ENCODE measurements at places on chromosomes 12 and 14.
A peak's percentile ranks its signal among the peaks of the same experiment; 100 is the strongest.

- DNase-seq: no peak
These were observed 10.2 kb upstream of the CPNE8 start for GRCh38 chr12:38915429-38916182.

- no peak for DNase-seq
These were observed 584 bp downstream of the ACSM4 start for GRCh38 chr12:7304456-7304855.

DNA sequence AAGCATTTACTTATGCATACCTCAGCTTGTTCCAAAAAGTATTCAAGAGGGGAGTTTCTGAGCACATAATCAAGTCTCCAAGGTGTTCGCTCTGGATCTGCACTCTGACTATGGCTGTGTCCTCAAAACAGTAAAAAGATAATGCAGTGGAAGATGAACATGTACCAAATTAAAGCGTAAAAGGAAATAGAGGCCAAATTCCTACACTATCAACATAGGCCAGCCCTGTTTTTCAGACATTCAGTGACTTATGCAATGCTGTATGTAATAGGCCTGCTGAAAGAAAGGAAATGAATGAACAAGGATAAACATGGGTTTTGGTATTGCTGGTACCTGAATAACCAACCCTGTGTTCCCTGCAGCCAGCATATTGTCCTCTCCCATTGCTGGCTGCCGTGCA lies 115.7 kb downstream of the SAMD4A start:
- DNase-seq: no peak

DNA sequence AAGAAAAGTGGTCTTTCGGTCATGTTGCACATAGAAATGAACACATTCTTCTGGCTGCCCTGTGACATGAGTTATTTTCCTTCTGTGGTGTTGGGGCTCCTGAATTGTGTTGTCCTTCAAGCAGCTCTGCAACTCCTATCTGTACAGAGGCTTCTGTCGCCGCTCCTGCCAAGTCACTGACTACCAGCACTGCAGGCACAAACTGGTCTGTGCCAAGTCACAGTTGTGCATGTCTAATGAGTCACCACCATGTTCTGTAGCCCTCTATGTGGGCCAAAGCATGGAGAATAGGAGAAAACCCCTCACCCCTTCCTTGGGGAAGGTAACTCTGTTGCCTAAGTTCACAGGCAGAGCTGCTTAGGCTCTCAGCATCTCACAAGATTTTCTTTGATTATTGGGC lies 283.3 kb downstream of the RPL10L start:
- no peak for DNase-seq

DNA sequence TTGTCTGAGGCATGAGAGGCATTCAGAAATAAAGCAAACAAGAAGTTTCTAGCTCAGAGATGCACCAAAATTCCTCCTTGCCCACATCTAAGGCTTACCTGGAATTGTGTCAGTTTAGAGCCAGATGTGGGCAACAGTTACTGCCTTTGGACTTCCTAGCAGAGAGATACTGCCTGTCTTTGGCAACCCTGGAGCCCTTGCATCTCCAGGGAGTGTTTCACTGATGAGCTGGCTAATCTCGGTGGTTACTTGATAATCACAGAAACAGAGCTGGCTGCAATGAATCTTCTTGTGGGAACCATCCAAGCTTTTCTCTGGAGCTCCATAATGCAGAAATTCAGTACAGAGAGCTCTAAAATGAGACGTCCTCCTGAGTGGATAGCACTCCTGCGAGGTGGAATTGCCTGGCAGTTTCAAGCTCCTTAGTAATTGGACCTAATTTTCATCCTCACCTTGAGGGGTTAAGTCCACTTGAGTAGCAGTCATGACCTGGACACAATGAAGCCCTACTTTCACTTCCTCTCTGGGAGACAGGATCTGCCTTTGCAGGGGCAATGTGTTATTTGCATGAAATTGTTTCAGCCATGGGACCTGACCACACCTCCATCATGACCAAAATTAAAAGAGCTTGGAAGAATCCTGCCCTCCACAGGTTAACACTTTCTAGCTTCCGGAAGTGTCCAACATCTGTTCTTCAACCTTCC lies 108.8 kb upstream of the ARHGAP5 start:
- peak; percentile 63 for DNase-seq

- no peak for DNase-seq
These were observed 2.5 kb downstream of the IFI27 start for GRCh38 chr14:94113073-94113472.

Measured in breast epithelium (tissue), 4 donors.